ENCODE measurements at places on chromosomes 5 and 9.
A peak's percentile ranks its signal among the peaks of the same experiment; 100 is the strongest.

- no peak for DNase-seq
These were observed 145.1 kb downstream of the NXNL2 start for GRCh38 chr9:88680041-88680440.

GRCh38 chr9:128845186-128845931 is 15.8 kb upstream of the SPOUT1 start:
- no peak for DNase-seq

DNA sequence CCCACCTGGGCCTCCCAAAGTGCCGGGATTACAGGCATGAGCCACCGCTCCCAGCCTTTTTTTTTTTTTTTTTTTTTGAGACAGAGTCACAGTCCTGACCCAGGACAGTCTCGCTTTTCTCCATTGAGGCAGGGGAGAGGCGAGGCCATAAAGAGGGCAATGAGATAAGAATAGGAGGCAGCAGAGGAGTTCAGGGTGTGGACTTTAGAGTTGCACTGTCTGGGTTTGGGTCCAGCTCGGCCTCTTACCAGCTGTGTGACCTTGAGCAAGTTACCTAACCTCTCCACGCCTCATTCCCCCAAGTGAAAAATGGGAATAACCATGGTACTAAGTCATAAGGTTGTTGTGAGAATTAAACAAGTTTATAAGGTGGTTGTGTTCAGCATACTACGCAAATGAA is 24.6 kb upstream of the ANKH start:
- DNase-seq: no peak

- DNase-seq: peak; percentile 23
These were observed 949 bp downstream of the SERINC5 start for GRCh38 chr5:80254767-80255430.

DNA sequence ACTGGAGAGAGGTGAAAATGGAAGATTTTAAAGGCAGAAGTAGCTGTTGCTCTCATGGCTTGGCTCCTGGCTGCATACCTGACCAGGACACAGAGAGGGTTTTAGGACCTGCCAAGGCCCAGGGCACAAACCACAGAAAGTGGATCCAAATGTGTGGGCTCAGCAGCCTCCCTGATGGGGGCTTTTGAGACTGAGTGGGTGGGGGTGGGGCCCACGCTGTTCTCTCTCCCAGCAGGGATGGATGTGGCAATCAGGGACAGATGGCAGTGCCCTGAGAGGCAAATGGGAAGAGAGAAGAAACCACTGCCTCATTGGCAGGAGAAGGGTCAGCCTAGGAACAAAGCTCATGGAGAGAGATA is 34.9 kb upstream of the TIFAB start:
- peak; percentile 41 for DNase-seq

GRCh38 chr5:43016217-43016779 is 23.8 kb downstream of the ANXA2R start:
- no peak for DNase-seq

- no peak for DNase-seq
These were observed 4.8 kb downstream of the PRSS3 start for GRCh38 chr9:33799928-33800704.

DNA sequence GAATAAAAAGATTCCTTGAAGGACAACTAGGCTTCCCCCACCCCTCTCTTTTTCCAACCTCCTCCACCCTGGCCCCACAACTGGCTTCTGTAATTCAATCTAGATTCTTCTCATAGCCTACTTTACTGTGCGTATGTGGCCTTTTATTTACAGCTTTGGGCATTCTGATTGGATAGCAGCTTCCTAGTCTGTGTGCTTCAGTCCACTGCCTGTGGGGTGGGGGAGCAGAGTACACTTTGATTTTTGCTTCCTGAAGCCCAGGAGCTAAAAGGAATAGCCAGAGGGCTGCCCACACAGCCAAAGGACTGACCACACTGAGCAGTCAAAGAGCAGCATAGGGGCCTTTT is 30.4 kb downstream of the RUSC2 start:
- DNase-seq: no peak

DNA sequence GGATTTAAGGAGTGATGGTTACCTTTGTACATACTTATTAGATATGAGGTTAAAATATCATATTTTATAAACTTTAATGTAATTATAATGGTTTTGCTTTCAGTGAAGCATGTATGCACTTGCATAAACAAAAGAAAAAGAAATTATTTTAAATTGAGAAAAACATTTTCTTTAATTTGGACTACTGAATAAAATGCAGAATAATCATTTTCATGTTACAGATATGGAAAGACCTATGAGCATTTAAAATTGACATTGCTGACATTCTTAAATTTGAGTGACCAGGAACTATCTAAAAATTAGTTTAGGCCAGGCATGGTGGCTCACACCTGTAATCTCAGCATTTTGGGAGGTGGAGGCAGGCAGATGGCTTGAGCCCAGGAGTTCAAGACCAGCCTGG is 49.2 kb downstream of the LIX1 start:
- DNase-seq: no peak

DNA sequence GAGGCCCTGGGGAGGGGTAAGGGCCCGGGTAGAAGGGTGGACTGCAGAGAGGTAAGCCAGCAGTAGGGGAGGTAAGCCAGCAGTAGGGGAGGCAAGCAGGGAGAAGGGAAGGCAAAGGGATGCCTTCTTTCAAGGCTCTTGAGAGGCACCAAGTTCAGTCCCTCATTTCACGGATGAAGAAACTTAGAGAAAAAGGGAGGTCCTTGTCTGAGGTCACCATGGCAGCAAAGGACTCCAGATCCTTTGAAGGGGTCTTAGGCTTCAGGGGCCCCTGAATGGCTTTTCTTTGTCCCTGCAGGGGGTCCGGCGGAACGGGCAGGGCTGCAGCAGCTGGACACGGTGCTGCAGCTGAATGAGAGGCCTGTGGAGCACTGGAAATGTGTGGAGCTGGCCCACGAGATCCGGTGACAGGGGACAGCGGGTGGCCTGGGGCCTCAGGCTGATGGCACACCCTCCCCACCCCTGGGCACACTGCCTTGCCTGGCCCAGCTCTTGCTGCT is 42.6 kb downstream of the RGS3 start:
- no peak for DNase-seq

GRCh38 chr5:67013719-67014118 is 182.9 kb downstream of the CD180 start:
- DNase-seq: no peak

DNA sequence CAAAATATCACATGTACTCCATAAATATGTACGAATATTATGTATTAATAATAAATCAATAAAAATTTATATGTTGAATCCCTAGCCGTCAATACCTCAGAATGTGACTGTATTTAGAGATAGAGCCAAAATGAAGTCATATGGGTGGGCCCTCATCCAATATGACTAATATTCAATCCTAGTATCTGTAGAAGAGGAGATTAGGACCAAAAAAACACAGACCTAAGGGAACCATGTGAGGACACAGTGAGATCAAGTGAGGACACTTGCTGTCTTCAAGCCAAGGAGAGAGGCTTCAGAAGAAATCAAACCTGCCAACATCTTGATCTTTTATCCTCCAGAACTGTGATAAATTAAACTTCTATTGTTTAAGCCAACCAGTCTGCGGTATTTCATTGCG is 3.7 kb upstream of the AMACR start:
- DNase-seq: no peak

- peak; percentile 53 for DNase-seq
These were observed 640 bp downstream of the SURF4 start for GRCh38 chr9:133375116-133375723.

DNA sequence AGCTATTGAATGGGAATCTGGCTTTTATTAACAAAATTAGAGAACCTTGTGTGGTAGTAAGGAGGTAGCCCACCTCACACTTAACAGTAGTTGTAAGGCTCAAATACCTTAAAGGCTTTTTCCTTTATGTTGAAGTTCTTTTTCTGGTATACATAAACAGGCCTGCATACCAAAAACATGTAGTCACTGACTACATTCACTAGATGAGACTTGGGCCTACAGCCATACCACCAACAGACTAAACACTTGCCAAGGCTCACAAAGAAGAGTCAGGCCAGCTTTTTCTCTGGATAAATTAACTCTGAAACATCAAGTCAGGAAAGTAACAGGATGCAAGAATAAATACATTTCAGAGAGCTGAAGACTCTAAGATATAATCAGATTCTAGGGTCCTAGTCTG is 78.6 kb upstream of the MPDZ start:
- no peak for DNase-seq

- DNase-seq: no peak
These were observed 103.7 kb downstream of the CMYA5 start for GRCh38 chr5:79793304-79793703.

GRCh38 chr5:8081179-8081578 is 212.2 kb downstream of the MTRR start:
- DNase-seq: no peak

GRCh38 chr5:2851895-2852294 is 100.4 kb upstream of the IRX2 start:
- DNase-seq: no peak

- no peak for DNase-seq
These were observed 187.7 kb upstream of the TRIM32 start for GRCh38 chr9:116499434-116499833.

- no peak for DNase-seq
These were observed 202.3 kb downstream of the LRRC70 start for GRCh38 chr5:62780888-62781287.

DNA sequence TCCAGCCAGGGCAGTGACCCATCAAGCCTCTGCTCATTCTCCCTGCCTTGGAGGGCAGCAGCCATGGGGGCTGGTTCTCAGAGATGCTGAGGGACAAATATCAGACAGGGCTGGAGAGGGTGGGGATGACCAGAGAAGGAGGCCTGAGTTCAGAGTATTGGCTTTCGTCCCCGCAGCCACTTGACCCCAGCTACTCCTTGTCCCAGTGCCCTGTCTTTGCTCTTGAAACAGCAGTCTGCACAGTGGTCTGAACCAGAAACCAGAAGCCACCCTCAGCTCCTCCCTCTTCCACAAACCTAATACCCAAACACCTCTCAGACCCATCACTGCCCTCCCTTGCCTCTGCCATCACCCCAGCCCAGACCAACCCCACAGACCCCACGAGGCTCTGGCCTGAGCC is 36.3 kb upstream of the SMIM23 start:
- DNase-seq: no peak

GRCh38 chr5:84637662-84638375 is 253.1 kb upstream of the EDIL3 start:
- DNase-seq: no peak

DNA sequence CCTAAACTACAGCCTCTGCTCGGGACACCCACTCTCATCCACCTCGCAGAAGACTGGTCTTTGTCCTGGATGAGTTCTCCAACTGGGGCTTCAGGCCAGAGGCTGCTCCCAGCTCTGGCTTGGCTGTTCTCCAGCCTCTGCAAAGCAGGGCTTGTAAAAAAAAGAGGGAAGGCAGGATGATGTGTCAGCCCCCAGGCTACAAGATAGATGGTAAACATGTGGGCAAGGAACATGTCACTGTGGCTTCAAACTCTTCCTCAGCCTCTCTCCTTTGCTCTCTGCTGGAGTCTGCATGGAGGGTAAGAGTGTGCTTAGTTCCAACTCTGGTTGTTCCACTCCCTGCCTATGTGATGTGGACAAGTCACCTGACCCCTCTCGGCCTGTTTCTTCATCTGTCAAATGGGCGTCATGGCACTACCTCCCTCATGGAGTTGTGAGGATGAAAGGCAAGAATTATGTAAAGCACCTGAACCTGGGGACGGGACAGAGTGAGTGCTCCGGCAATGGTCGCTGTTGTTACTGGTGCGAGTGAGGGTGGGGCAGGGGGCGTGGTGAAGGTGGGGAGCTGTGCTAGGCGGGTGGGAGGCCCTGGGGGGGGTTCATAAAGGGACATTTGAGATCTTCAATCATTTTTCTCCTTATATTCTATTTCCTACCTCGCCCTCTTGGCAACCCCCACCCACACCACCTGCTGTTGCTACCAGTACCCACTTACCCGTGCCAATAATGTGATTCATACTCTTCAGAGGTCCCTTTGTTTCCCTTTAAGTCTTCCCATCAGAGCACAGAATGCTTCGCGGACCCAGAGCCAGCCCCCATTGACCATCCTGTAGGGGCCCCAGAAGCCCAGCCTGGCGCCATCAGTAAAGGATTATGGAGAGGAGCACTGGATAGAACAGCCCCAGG is 6.8 kb upstream of the ZNF79 start:
- DNase-seq: no peak

DNA sequence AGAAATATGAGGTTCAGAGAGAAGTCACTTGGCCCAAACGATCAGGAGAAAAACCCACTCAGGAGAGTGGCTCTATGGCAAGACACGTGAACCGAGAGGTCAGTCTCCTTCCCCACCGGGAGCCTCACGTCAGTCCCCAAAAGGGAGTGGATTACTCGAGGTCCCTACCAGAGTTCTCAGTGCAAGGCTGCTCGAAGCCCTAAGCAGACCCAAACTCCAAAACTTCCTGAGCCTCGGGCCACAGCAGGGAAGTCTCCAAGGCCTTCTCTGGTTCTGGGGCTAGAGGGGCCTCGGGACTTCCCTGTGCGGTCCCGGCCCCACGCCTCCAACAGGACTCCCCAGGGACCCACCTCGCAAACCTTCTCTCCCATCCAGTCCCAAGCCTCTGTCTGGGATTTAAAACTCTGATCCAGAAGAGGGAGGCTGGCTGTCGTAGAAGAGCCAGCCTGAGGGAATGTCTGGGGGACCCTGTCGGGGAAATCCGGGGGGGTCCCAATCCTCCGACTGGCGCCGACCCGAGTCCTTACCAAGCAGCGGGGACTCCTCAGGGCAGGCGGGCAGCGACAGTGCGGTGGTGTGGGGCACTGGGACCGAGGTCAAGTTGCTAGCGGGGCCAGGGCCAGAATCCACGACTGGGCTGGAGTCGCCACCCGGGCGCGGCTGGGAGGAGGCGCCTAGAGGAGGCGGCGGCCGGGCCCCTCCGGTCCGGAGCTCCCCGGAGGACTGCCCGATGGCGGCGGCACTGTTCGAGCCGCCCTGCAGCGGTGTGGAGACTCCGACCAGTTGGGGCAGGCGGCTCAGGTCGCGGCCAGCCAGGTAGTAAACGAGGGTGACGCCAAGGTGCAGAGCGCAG is 679 bp downstream of the B4GALT1 start:
- no peak for DNase-seq

DNA sequence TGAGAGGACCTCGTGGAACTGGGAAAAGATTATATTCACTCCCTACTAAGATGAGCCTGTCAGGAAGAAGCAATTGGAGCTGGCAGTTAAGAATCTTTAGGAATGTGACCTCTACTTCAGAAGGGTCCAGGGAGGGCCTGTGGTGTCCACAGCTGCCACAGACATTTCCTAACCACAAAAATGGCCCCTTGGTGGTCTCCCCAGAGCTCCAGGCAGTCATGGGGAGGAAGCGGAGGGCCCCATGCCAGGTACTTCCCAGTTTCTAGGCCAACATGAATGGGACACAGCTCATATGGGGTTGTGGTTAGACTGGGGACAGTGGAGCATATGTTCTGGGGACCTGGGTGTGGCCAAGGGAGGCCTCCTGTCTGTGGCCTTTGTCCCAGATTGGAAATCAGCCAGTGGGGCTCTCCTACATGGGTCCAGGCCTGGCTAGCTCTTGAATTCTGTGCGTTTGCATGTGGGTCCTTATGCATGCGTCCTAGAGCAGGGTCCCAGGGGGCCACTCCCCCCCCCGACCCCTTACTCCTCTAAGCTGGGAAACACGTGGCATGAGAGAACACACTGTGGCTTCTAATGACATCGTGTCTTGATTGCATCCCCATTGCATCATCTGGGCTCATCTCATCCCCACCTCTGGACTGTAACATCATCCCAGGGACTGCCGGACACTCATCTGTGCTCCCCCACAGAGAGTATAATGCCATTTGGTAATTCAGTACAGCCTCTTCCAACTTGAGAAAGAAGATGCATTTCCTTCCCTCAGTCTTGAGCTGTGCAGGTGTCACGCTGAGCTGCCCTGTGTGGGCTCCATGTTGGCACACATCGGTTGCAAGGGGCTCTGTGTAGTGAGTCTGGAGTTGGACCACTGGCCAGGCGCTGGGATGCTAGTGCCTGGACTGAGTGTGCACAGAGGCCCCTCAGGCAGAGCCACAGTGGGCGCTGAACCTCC is 31.3 kb downstream of the IRF1 start:
- DNase-seq: peak; percentile 81

GRCh38 chr5:147098233-147098790 is 136.5 kb upstream of the STK32A start:
- peak; percentile 25 for DNase-seq

Data from MV-4-11 (cell line).